ENCODE measurements at places on chromosomes 11 and 22.

DNA sequence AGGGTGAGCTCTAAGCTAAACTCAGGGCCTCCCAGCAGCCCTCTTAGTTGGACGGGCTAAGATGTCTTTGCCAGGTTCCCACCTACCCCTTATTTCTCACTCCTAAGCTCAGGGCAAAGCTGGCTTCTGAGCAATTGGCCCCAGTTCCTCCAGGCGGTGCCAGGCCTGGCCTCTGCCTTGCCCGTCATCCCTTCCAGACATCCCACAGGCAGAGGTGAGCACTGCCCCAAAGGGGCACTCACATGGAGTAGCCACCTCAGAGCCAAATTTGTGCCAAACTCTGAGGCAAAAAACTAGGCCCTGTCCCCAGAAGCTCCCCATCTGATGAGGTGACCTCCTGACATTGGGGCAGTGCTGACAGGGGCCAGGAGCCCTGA, 9.7 kb downstream of the RHOD start:
- no peaks in the 10 kb centered on the region for H3K27me3 ChIP-seq
- no peak for DNase-seq
- H3K36me3 ChIP-seq = peaks cover 46% of the 10 kb centered on the region
- H3K27ac ChIP-seq = no peak overlapping the region
- no peak overlapping the region for H3K4me3 ChIP-seq
- H3K4me1 ChIP-seq = peaks cover 15% of the 10 kb centered on the region

GRCh38 chr11:17972987-17973386, 39.9 kb downstream of the SERGEF start:
- peak; percentile 82 for DNase-seq
- H3K27me3 ChIP-seq = no peaks in the 10 kb centered on the region
- no peak overlapping the region for H3K27ac ChIP-seq

DNA sequence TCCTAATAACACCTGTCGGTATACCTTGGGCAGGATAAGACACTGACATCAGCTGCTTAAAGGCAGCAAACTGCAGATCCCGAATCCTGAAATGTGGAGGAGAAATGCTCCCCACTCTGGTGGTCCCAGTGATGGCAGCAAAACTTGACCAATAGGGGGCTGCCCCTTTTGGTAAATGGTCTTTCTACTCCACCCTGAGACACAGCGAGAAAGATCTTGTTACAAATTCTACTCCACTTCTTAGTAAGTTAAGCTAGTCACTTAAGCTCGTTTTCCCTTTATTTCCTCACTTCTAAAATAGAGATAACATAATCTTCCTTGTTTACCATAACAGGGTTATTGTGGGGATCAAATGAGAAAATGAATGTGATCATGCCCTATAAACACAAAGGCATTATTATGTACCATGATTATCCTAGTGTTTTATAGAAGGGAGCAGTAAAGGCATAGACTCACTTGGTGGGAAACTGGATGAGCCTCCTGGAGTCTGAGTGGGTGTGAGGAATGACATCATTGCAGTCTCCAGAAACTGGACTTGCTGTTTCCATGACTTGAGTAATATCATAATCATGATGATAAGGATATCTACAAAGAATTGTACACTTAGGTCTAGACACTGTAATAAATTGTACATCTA, 50.9 kb downstream of the ENDOD1 start:
- H3K4me1 ChIP-seq = no peaks in the 10 kb centered on the region
- no peaks in the 10 kb centered on the region for H3K36me3 ChIP-seq
- H3K27ac ChIP-seq = no peak overlapping the region
- no peak for DNase-seq

GRCh38 chr22:32478994-32479393, 4.4 kb downstream of the FBXO7 start:
- peaks cover 27% of the 10 kb centered on the region for H3K36me3 ChIP-seq
- H3K4me1 ChIP-seq = peaks cover 20% of the 10 kb centered on the region
- no peak overlapping the region for H3K27ac ChIP-seq
- H3K4me3 ChIP-seq = no peak overlapping the region
- H3K27me3 ChIP-seq = no peaks in the 10 kb centered on the region

DNA sequence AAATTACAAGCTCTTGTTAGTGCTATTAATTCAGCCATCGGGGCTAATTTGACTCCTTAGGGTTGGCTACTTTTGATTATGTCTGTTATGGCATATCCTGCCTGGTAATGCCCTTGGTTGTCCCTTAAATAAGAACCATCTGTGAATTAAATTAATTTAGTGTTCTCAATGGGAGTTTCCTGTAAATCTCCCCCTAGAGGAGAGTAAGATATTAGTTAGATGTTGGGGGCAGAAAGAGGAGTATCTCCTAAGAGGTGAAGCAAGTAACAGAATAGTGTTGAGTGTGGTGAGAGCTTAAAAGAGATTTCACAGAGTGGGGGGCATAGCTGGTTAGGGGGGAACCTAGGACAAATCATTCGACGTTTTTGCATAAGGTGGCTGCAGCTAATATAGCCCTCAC, 1126.9 kb downstream of the JRKL start:
- DNase-seq = no peak
- H3K27me3 ChIP-seq = no peaks in the 10 kb centered on the region
- H3K27ac ChIP-seq = no peak overlapping the region
- H3K4me3 ChIP-seq = no peak overlapping the region
- no peaks in the 10 kb centered on the region for H3K4me1 ChIP-seq
- no peaks in the 10 kb centered on the region for H3K36me3 ChIP-seq
